ENCODE measurements at places on chromosomes 13 and 19. TPM values are rescaled to one million over a fixed set of nuclear protein-coding genes. Genes with fewer than 3 reads are reported as not detected.

Gene APLP1
- total RNA-seq = 143 TPM

Gene CEACAM7
- total RNA-seq = not detected

Gene CRB3
- not detected for total RNA-seq

Gene SYCN
- total RNA-seq = not detected

Gene LGALS14
- not detected for total RNA-seq

Gene PSG3
- not detected for total RNA-seq

Gene NDUFA7
- 51.8 TPM for total RNA-seq
